ENCODE measurements at places on chromosomes 6 and 20.

- DNase-seq: no peak
Observed at GRCh38 chr20:58026361-58026760, 202.1 kb downstream of the ANKRD60 start.

GRCh38 chr20:10236540-10237533 lies 18.2 kb downstream of the SNAP25 start:
- DNase-seq: no peak

- no peak for DNase-seq
Observed at GRCh38 chr6:23173234-23173633, 603.9 kb downstream of the HDGFL1 start.

DNA sequence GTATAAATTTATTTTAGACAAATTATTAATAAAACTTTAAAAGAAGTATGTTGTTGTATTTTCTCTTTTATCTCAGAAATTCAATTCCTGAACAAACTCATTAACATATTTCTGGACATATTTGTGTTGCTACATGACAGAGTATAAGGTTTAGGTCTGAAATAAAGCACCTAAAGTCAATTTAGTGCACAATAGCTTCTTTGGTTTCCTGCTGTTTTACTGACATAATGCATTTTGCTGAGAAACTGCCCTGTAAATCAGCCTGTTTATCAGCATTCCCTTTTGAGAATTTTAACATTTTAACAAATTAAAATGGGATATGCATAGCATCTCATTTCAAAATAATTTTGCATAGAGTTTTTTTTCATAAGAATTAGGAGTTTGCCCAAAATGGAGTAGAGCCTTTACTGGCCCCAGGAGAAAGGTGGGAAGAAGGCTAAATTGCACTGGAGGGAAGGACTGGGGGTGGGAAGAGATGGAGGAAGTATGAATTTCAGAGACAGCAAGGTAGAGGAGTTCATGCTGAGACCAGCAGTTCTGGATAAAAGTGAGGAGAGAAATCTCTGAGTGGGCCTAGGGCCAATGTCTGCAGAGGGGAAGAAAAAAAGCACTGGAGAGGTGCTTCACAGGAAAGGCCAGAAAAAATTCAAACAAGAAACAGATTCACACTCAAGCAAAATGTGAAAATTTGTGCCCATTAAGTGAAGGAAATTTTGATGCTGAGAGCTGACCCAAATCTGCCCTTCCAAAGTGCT lies 324.2 kb upstream of the HSF2 start:
- DNase-seq: no peak

- no peak for DNase-seq
Observed at GRCh38 chr6:16314296-16314695, 75.9 kb downstream of the GMPR start.

GRCh38 chr6:116876635-116877611 lies at the start of gene RFX6:
Gene RFX6, plus strand, starts transcription at chr6:116877242. Its CDS starts 34 bp downstream, at chr6:116877276.
- no peak for DNase-seq

DNA sequence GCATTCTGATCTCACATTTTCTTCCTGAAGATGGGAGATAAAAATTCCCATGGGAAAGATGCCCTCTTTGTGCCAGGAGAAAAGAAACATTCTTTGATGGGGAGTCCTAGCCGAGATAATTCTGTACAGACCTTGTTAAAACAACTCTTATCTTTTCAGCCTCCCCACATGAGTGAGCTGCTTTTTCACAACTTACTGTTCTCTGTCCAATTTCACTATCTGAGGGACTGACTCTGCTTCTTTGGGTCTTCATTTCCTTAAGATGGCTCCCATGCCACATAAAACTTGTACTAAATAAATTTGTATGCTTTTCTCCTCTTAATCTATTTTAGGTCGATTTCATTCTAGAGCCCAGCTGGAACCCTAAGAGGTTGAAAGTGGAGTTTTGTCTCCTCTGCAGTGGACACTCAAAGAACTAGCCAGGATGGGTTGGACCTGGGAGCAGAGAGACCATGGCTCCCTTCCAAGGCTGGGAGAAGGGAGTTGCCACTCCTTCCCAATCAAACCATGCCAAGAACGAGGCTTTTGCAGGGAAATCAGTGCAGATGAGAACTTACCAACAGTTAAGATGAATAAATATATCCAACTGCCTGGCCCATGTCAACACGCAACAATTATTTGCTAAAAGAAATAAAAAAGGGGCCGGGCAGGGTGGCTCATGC lies 285.8 kb upstream of the SULF2 start:
- no peak for DNase-seq
